Sigmoid colon (tissue), 7 donors: ENCODE measurements at places on chromosomes 3 and 15. TPM values are rescaled to one million over a fixed set of nuclear protein-coding genes. Genes with fewer than 3 reads are reported as not detected.
A peak's percentile ranks its signal among the peaks of the same experiment; 100 is the strongest.

The CADM2 gene
- 12.8 TPM for total RNA-seq

- no peak for DNase-seq
Observed at GRCh38 chr3:151581035-151581434, 120.2 kb upstream of the IGSF10 start.

The THSD4 gene
- total RNA-seq, result 1.9 TPM

- peak; percentile 80 for DNase-seq
Observed at GRCh38 chr15:85831415-85832113, 36.8 kb upstream of the KLHL25 start.

DNA sequence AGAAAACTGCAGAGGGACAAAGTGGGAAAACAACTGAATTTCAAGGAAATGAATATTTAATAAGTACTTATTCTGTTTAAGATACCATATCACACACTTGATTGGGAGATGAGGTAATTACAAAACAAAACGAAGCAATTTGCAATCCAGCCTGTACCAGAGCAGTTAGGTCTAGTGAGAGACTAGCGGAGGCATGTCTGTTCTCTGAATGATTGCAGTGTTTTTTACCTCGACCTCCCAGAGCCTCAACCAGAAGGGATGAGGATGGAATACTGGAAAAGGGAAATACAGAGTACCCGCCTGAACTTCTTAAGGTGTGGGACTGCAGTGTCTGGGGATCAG, 59.5 kb downstream of the PIK3CB start:
- no peak for DNase-seq

The LEO1 gene
- total RNA-seq, result 15.3 TPM

GRCh38 chr15:78916088-78916487, 28.8 kb downstream of the CTSH start:
- DNase-seq, result no peak

DNA sequence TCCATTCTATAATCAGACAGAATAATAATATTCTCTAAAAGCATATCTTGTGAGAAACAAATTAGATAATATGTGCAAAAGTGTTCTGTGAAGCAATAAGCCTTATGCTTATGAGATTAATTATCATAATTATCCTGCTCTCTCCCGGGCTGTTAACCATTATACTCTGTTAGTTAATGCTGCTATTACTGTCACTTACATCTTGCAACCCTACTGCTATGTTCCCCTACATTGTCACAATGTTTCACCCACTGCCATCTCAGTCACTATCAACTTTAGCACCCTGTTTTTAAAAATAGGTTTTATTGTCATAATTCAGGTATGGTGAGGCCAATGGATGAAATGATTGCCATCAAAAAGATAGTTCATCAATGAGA, 15.2 kb upstream of the KLHL24 start:
- no peak for DNase-seq

DNA sequence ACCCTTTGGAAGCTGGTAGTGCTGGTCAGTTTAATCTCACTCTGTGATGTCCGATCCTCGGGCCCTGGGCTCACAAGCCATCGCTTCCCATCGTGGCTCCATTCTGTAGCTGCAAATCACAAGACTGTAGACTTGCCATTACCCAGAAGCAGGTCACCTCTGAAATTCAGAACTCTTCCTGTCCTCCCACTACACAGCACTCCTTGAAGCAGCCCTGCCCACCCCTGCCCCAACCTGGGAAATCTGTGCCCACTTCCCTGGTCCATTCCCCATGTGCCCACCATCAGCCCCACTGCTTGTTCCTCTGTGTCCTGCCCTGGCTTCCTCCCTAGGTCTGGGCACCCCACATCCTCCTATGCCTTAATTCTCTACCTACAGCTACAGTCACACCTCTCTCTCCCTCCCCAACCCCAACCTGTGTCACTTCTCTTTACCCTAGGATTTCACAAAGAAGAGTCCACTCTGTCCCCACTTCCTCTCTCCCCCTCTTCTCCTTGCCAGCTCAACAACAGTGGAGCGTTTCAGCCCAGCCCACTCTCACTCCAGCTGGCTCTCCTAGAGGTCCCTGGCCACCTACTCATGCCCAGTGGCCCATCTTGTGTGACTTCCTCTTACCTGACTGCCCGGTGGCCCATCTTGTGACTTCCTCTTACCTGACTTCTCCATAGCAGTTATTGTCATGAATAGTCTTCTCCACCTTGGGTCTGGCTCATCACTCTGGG, 8.3 kb downstream of the ZNF710 start:
- peak; percentile 48 for DNase-seq

The FGD5 gene
- 18.6 TPM for total RNA-seq

GRCh38 chr3:132554437-132554836, 42.6 kb upstream of the ACKR4 start:
- no peak for DNase-seq

DNA sequence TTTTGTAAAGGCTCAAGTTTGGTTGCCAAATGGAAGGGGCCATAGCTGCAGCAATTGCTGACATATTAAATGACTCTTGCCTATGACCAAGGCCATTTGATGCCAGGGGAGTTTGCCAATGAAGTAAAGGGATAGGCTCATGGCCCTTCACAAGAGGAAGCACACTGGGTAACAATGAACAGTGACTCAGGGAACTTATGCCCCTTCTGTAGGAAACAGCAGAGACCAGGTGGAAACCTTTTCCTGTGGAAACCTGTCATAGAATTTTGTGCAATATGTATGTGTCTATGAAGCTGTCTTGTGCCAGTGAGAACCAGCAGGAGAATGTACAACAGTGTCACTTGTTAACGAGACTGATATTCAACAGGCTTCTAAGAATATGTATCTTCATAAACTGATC, 25.4 kb upstream of the AVEN start:
- no peak for DNase-seq

The PLA2G4D gene
- total RNA-seq, result not detected

DNA sequence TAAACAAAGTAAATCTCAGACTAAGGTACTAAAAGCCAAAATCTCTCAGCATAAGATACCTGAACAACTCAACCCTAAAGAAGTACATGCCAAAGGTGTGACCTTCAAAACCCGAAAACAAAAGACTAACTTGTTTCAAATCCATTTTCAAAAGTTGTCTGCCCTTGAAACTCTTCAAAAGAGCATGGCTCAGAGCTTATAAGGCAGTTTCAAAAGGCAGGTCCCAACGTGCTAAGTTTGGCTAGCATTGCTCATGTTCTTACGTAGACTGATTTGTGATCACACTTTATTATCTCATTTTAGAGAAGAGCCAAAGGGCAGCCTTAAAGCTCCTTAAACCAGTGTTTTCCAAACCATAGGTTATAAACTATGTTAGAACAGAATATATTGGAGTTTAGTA, 112.2 kb downstream of the FEZF2 start:
- no peak for DNase-seq

DNA sequence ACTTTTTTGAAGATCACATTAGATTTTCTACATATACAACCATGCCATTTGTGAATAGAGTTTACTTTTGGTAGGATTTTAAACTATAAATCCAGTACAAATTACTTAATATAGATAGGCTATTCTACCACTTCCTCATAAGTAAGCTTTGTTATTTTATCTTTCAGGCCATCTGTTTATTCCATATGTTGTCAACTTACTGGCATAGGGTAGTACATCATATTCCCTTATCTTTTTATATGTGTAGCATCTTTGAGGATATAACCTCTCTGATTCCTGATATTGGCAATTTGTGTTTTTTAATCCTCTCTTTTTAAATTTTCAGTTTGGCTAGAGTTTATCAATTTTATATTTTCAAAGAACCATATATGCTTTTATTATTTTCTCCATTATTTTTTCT, 515.4 kb downstream of the DIPK2A start:
- DNase-seq, result no peak

The BNC1 gene
- 0.36 TPM for total RNA-seq

The ACKR4 gene
- total RNA-seq, result not detected

DNA sequence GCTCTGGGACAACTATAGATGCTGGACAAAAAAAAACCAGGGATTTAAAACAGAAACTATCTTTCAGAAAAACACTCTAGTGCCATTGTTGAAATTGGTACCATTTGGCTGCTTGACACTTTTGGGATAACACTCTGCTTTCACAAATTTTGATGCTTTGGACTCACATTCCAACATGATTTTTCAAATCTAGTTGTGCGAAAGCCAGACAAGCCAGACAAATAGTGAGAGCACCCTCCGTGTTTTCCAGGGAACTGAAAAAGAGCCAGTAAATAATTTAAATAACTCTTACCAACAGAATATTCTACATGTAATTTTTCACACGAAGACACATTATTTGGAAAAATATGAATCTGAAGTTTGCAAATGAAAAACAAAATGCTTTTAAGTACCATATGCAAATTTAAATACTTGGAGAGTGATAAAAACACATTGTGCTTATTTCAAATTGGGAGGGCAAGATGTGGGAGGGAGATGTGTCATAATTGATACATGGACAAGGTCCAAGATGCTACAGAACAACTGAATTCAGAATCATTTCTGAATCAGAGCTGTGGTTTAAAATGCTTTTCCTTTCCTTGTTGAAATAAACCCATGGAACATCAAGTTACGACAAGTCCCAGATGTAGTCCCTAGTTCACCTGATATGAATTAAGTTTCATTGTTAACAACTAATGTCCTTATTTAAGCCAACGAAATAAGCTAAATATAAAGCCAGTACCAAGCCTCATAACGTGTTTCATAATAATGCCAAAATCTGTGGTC, 144.2 kb upstream of the SOX2 start:
- no peak for DNase-seq

DNA sequence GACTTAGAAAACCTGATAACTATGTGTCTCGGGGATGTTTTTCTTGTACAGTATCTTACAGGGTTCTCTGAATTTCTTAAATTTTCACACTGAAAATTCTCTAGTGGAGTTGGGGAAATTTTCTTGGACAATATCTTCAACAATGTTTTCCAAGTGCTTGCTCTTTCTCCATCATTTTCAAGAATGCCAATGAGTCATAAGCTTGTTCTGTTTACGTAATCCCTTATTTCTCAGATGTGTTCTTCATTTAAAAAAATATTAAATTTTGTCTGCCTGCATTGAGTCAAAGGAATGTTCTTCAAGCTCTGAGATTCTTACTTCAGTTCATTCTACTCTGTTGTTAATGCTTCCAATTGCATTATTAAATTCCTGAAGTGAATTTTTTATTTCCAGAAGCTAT, 21.9 kb upstream of the PLSCR2 start:
- DNase-seq, result no peak

GRCh38 chr15:56095406-56095805, 102.0 kb upstream of the NEDD4 start:
- DNase-seq, result no peak

- DNase-seq, result no peak
Observed at GRCh38 chr3:44289882-44290462, 48.3 kb downstream of the TOPAZ1 start.

GRCh38 chr15:41499109-41499851, 5.6 kb downstream of the ITPKA start:
- DNase-seq, result no peak
